ENCODE measurements at places on chromosomes 16 and 17. TPM values are rescaled to one million over a fixed set of nuclear protein-coding genes. Genes with fewer than 3 reads are reported as not detected.
A peak's percentile ranks its signal among the peaks of the same experiment; 100 is the strongest.

DNA sequence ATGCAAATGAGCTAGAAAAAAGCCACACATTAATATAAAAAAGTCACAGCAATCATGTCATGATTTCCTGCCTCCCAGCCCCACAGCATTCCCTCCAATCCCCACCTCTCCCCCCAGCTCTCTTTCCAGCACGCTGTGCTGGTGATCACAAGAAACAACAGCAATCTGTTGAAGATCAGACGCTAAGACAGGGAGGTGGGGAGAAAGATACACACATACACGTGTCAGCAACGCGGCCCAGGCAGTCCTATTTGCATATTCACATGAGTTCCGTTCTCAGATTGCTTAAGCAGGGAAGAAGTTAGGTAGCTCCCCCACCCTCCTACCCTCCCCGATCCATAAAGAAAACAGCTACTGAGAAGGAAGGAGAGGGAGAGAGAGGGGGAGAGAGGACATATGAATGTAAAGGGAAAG lies 405.5 kb upstream of the PSMD7 start:
- DNase-seq = peak; percentile 77

MYBBP1A gene
- total RNA-seq = 213 TPM

DNA sequence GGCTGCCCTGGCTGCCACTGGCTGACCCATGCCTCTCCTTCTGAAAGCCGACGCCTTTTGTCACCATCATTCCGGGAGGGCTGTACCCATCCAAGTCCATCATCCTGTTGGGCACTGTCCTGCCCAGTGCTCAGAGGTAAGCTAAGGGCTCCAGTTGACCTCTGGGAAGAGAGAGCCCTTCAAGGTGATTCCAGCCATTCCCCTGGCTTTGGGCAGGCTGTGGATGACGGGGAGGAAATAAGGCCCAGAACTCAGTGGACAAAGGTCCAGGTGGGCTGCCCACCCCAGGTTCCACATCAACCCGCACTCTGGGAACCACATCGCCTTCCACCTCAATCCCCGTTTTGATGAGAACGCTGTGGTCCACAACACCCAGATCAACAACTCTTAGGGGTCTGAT lies 45.8 kb downstream of the NOS2 start:
- no peak for DNase-seq

DNA sequence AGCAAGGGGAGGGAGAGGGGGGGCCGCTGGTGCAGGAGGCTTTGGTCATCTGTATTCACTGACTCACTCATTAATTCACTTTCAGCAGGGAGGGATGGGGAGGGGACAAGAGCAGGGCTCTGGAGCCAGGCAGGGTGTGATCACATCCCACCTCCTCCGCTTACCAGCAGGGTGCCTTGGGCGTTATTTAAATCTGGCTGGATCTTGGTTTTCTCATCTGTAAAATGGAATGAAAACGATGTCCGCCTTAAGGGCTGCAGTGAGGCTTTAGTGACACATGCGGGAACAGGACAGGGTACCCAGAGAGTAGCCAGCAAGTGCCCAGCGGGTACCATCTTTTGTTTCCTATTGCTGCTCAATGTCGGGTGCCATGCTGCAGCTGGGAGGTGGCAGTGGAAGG lies 161.0 kb downstream of the GSG1L start:
- DNase-seq = no peak

GRCh38 chr16:88378836-88379693 lies 3.7 kb upstream of the ZNF469 start:
- DNase-seq = no peak

ACAP1 gene
- total RNA-seq = 30.7 TPM

NKD1 gene
- 2.1 TPM for total RNA-seq

DNA sequence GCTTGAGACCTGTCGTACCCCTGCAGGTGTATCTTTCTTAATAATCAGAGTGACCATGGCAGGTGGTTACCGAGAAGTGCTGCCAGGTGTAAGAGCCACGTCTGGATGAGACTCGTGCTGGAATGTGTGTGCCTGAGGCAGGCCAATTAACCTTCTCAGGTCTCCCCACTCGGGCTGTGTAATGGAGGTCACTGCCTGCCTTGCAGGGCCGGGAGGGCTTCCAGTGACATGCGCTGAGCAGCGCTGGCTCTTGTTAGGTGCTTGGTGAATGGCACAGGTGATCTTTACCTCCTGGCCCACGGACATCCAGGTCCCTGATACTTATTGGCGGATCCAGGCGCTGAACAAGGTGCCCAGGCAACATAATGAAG lies 4.6 kb upstream of the GSE1 start:
- no peak for DNase-seq

DNA sequence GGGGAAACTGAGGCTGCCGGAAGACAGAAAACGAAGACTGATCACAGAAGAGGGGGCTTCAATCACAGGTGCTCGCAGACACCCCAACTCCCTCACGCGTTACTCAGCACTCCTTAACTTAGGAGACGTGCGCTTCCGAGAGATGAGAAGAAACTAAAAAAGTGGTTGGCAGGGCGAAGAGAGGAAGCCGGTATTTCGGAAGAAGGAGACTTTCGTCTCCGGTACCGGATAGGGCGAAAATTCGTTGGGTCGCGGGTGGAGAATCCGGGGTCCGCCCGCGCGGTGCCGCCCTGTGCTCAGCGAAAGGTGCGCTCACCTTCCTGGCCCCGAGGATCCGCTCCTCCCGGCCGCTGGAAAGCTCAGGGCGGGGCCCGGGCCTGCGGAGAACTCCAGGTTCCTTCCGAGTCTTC lies 917 bp upstream of the TBX2 start:
- DNase-seq = no peak

RAC3 gene
- total RNA-seq = 293 TPM

All from GM23338 (cell line).